Activated T-helper 1 cell treated with anti-CD3 and anti-CD28 coated beads, Interleukin-2, amount 50 U/mL, for 16 hours (primary cell): ENCODE measurements at places on chromosomes 12 and 14.

DNA sequence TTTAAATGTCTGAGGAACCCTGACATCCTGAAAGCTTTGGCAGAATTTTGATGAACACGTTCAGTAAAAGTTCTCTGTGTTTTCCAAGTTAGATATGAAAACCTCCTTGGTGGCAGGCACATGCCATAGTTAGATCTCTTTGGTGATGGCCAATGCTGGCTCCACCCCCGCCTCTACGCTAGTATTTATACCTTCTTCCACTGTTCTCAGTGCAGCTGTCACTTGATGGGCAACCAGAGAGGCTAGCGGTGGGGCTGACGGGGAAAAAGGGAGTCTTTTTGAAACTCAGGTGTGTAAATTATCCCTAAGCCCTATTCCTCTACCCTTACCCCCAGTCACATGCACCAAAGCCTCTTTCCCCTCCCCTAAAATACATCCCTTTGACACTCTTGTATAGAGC, 32.1 kb downstream of the PPP1R36 start:
- no peak for DNase-seq

DNA sequence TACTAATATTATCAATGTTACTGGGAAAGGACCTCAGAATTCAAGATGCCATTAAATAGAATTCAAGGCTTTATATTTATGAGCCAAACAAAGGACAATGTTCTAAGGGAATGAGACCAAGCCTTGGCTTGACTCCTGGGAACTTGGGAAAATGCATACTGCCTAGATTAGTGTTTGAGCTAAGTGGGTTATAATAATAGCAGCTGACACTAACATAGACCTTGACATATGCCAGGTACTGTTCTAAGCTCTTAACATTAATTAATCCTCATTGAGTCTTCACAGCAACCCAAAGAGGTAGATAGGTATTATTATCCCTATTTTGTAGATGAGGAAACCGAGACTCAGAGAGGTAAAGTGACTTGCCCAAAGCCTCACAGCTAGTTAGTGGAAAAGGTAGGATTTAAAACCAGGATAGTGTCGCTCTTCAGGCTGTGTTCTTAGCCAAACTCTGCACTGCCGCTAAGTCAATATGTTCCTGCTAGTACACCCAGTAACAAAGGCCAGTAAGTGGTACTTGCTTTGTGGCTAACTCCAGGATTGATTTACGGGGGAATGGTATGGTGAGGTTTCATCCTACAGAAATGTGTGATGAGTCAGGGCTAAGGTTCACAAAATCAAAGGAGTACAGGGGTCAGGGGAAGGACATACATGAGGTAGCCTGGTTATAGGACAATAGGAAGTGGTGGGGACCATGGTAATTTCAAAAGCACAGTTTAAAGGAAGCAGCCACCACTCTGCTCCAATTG, 35.8 kb upstream of the PRKAB1 start:
- DNase-seq: no peak

DNA sequence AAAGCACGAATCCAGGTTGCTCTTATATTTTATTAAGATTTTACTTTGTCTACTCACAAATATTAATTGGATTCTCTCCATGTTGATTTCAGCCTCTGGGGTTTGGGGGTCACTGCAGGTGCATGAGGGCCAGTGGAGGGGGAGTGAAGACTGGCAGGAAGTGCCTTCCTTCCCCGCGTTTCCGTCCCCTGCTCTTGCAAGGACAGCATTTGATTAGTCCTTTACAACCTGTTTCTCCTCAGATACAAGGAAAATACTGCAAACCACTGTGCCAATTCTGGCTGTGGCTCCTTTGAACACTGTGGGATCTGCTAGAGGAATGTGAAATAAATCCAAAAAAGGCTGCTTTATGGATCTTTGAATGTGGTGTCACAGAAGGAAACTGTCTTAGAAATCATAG, 291.8 kb downstream of the ETNK1 start:
- DNase-seq: no peak

- no peak for DNase-seq
These were observed 57.4 kb downstream of the FOXN3 start for GRCh38 chr14:89359477-89360222.

GRCh38 chr14:78863143-78863542, 693.0 kb downstream of the NRXN3 start:
- DNase-seq: no peak

GRCh38 chr14:92224358-92224954, 98.5 kb upstream of the SLC24A4 start:
- DNase-seq: no peak

GRCh38 chr14:61151251-61151650, 129.9 kb downstream of the TMEM30B start:
- no peak for DNase-seq

DNA sequence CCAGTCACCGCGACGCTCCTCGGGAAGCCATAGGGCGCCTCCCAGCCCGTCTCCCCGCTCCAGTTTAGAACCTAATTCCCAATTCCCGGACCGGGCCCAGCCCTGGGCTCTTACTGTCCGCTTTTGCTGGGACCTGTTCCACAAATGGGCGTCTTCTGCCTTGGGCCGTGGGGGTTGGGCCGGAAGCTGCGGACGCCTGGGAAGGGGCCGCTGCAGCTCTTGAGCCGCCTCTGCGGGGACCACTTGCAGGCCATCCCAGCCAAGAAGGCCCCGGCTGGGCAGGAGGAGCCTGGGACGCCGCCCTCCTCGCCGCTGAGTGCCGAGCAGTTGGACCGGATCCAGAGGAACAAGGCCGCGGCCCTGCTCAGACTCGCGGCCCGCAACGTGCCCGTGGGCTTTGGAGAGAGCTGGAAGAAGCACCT, 797 bp downstream of the UNG start:
- DNase-seq: no peak

- no peak for DNase-seq
These were observed 21.3 kb downstream of the MYBPC1 start for GRCh38 chr12:101616027-101616494.

GRCh38 chr12:70752327-70752726, 115.1 kb upstream of the PTPRB start:
- no peak for DNase-seq

GRCh38 chr14:98160901-98161300, 1111.1 kb downstream of the BCL11B start:
- no peak for DNase-seq

DNA sequence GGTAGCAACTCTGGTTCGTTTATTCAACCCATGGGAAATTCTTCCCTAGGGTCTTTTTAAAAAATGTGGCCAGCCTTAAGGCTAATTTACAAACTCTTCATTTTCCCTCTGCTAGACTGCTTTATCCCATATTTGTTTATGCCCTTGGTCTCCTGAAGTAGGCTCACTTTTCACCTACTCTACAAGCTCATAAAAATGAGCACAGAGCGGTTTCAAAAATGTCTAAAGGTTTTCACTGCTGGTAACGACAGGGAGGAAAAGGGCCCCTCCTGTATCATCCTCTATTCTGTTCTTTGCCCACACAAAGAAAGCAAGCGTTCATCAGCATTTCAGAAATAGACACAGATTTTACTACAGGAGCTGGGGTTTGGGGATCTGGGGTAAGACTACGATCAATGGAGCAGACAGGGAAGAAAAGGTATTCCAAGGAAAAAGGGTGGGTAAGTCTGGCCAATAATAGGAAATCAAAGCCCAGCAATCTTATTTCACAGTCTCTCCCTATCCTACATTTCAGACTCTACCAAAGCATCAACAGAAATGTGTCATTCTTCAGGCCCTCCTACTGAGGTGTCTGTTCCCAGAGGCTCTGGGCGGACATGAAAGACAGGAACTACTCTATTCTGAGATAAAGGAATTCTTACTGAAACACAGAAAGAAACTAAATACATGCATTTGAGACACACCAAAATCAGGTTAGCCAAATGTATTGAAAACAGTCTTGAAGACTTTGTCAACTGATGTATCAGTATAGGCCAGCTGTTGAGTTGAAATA, 86.4 kb downstream of the SPPL3 start:
- DNase-seq: no peak

GRCh38 chr12:97960741-97961608, 498.4 kb downstream of the RMST start:
- DNase-seq: no peak
